Skin of body (tissue), 3 donors: ENCODE measurements at places on chromosomes 3 and 15. TPM values are rescaled to one million over a fixed set of nuclear protein-coding genes. Genes with fewer than 3 reads are reported as not detected.

- no peak for DNase-seq
Observed at GRCh38 chr3:173268781-173269180, 127.7 kb upstream of the SPATA16 start.

DNA sequence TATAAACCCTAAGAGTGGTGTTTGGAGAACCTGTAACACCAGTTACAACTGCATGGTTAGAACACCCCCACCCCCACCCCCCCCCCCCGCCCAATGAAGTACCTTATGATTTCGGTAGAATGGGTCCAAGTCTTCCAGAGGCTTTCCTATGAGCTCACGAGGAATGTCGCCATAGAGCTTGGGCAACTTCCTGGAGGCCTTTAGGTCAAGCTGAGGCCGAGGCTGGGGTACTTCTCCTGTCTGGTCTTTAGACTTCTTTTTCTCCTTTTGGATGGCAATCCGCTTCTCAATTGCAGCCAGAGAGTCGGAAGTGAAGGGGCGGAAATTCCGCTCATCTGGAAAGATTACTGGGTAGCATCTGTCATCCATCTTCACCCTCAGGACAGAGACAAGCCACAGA is 101.8 kb downstream of the SCN11A start:
- no peak for DNase-seq

Gene ROPN1
- total RNA-seq, result 0.69 TPM

Gene CCR1
- total RNA-seq, result 3.2 TPM

DNA sequence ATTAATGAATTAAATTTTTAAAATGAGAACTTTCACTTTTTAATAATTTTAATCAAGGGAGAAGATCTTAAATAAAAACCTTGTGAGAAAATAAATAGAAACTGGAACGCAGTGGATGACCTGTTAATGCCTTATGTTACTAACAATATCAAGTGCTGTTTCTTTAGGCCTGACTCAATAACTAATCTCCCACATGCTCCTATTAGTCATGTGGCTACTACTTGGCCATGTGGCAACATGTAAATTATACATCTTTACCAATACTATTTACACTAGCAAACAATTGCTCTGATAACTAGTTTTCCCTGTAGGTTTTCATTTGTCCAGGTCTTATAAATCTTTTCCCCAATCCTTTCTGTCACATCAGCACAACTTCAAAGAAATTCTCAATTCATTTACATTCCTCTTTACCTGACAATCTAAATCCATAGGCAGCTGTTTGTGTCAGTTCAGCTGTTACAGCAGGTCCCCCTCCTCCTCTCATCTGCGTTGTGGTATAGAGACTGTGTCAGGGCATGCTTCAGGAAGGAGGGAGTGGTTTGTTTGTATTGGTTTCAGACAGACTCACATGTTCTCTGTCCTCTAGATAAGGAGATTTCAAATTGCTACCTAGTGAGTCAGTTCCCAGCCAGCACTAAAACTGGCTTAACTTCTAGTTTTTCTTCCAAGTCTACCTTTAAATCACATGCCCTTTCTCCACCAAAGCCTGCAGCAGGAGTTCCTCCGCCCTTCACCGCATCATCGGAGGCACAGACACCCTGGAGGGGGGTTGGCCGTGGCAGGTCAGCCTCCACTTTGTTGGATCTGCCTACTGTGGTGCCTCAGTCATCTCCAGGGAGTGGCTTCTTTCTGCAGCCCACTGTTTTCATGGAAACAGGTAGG is 11.3 kb upstream of the C3orf52 start:
- no peak for DNase-seq

- no peak for DNase-seq
Observed at GRCh38 chr3:13299531-13300155, 120.5 kb downstream of the NUP210 start.

DNA sequence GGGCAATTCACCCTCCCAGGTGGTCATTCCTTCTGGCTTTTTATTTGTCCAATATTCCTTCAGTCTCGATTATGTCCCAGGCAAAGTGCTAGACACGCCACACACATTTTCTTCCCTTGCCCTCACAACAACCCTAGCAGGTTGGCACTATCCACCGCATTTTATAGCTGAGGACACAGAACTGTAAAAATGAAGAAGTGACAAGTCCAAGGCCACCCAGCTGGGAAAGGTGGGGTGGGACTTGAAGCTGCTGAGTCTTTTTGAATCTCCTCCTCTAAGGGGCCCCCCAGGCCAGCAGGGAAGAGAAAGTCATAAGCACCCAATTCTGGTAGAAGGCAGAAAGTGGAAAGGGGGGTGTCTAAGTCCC is 60.6 kb downstream of the CEMIP start:
- DNase-seq, result no peak

- DNase-seq, result peak; percentile 60
Observed at GRCh38 chr3:175404027-175404426, 544.9 kb downstream of the NAALADL2 start.

DNA sequence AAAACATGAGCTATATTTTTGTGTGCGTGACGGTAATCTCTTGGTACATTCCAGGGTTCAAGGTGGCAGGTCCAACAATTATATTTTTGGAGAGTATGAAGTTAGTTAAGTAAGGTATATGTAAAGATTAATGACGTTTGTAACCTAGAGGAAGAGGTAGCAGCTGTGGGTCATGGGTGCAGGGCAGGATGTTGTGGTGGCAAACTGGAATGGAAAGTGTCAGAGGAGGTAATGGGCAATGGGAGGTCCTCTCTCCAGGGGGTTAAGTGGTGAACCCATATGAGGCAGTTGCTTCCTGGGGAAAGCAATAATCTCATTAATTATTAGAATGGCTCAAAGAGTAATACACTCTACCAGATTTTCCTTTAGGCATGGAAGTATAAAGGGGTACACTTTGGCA is 1.0 kb upstream of the CD200R1L start:
- DNase-seq, result no peak

Gene IL5RA
- total RNA-seq, result 0.79 TPM

Gene PFN2
- total RNA-seq, result 91.9 TPM

Gene TM6SF1
- 4.5 TPM for total RNA-seq

Gene STARD5
- 17.9 TPM for total RNA-seq

Gene CYP1A2
- total RNA-seq, result 0.10 TPM

Gene ALG1L2
- not detected for total RNA-seq

DNA sequence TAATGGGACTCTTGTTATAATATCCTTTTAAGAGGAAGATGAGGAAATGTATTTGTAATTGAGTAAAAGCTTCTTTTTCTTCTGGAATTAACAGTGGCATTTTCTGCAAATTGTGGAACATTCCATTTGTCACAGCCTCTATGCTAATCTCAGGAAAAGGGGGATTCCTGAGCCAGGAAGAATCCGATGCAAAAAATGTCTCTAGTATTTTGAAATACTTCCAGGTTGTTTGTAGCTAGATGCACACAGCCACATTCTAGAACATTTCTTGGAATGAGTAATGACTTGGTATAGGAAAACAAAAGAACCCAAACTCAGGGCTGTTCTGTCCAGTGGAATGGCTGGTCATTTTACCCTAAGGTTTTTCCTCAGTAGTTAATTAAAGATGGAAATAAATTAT is 98.5 kb upstream of the SLC2A2 start:
- no peak for DNase-seq

DNA sequence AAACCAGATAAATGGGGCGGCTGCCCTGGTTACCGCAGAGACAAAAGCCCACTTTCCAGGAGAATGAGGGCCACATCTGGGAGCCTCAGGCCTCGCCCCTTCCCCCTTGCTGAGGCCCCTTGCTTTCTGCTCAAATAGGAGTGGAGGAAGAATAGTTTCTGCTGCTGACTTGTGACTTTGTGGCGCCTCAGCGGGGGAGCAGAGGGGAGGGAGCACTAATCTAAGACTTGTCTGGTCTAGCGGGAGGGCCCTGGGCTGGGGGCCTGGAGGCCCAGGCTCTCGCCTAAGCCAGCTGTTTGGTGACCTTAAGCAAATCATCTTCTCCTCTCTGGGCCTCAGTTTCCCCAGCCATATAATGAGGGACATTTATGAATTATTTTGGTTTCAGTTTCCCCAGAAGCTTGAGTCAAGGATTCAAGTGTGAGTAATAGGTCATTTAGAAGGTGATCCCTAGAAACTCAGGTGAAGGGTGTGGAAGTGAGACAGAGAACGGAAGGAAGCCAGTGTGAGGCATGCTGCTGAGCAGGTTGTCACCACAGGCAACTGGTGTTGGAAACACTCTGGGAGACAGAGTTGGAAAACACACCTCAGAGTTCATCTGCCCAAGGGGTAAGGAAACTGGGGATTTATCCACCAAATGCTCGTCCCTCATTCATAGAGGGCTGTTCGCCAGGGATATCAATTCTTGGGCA is 25.9 kb upstream of the SMAD3 start:
- no peak for DNase-seq

DNA sequence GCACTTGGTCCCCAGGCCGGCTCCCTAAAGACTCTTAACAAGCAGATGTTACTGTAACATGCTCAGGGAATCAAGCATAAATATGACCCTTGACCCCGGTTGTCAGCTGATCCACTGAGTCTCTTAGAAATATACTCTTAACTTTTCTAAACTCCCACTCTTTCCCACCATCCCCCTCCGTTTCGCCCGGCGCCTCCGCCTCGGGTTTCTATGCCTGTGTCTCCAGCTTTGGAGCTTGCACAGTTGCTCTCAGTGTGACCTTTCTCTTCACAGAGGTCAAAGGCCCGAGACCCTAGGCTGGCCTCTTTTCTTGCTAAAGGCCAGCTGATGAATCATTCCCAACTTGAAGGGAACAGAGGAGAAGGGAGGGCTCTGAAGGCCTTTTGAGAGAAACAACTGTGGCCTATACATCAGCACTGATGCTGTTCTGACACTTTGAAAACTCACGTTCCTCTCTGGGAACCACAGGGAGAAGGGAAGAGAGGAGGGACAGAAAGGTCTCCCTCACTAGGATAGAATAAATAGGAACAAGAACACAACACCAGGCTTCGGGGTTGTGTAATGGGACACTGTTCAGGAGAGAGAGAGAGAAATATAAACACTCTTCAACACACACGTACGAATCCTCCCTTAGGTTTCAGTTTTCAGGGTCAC is 484.5 kb upstream of the NR2F2 start:
- DNase-seq, result peak; percentile 29

DNA sequence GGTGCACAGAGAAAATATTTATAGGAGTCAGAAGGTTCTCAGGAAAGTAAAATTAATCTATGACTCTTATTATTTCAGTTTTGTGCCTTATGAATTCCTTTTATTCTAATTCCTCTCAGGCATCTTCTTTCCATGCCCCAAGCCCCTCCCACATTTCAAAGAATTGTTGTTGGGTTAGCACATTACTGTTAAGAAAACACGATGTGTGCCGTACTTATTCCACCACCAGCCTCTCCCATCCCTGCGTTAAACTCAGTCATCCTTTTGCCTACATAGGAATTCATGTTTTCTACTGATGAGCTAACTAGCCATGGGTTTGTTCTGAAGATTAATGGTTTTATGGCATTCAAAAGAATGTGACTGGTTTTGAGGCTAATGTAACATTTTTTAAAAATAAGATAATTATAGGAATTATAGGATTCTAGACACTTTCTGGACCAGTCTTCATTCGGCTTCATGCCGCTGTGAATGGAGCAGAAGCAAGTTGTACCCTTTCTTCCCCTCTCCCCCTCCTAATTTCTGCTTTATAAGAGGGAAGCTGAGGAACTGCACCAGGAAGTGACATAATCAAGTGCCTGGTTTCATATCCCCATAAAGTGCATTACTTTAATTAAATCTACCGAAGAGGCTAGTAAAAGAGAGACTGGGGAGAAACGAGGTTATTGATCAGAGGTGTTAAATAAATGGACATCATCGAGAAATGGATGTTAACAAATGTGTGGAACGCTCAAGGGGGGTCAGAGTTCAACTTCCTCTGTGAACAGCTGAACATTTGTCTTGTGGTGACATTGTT is 12.3 kb upstream of the MB21D2 start:
- DNase-seq, result no peak

Gene MTFMT
- 8.4 TPM for total RNA-seq

Gene ISLR2
- total RNA-seq, result 0.79 TPM

DNA sequence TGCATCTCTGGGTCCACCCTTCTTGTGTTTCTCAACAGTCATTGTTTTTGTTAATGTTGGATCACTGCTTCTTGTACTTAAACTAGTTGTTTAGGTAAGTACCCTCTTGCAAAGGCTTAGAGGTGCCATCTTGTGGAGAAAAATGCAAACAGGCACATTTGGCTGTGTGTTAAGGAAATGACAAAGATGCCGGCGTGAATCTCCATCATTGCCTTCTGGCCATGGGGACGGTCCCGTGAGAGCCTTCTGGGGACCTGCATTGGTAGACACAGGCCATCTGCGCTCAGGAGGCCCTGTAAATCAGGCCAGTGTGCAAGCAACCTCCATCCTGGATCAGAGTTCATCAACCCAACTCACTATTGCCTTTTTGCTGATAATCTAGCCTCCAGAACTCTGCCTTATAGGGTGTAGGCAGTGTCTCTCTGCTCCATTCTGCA is 158.6 kb upstream of the NR2E3 start:
- DNase-seq, result peak; percentile 31

- peak; percentile 42 for DNase-seq
Observed at GRCh38 chr3:111924283-111924682, 54.5 kb upstream of the ABHD10 start.

DNA sequence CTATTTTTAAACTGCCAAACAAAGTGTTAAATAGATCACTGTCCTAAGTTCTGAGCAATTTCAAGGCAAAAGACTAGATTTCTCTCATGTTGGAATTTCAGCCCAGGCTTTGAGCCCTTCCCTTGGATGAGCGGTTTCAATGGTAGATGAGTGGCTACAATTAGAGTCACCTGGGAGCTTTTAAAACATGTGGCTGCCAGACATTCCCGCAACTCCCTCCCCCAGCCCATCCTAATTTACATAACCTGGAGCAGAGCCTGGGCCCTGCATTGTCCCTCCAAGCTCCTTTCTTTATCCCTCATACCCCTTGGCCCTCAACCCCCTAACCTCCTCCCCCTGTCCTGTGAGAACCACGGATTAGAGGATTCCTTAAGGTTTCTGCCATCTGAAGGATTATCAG is 357.5 kb upstream of the UMPS start:
- no peak for DNase-seq

DNA sequence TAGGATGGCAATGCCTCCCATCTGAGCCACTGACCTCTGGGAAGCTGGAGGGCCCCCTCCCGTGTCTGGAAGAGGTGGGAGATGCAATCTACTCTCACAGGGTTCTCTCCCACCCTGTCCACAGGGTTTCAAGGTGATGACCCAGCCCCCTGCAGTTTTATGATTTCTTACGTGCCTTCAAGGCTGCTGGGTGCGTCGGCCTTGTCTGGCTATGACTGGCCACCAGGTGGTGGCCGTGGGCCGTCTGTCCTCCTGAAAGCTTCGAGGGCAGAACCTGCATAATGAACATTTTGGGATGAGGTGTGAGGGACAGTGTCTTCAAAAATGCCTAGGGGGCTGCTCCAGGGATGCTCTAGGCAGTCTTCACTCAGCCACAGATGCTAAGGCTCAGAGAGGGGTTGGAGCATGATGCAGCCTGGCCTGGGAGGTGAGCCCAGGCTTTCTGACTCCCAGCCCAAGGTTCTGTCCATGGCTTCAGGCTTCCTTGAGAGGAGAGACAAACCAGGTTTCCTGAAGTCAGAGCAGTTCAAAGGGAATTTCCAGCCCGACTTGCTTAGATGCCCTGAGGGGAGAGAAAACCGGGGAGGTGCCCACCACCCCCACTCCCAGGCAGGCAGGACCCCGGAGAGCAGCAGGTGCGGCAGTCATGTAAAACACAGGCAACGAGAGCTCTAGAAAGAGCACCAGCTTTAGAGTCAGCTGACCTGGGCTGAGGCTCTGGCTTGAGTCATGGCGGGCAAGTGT is 18.7 kb downstream of the ISG20 start:
- DNase-seq, result no peak
